ENCODE measurements at places on chromosomes 7 and 10. TPM values are rescaled to one million over a fixed set of nuclear protein-coding genes. Genes with fewer than 3 reads are reported as not detected.

The ELFN1 gene
- total RNA-seq = not detected

DNA sequence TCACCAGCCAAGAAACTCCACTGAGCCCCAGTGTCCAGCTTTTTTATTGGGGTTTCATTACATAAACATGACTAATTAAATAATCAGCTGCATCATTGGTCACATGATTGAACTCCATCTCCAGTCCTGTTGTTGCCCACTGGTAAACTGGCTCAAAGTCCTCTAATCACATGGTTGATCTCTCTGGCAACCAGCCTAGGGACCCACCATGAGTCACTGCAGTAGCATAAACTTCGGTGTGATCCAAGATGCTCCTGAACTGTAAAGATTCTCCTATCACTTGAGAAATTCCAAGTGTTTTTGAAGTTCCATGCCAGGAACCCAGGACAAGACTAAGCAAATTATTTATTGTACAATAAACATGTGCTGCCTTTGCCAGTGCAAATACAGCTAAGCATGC is 130.4 kb upstream of the AUTS2 start:
- DNase-seq = no peak

GRCh38 chr10:86715836-86716235 is 40.6 kb upstream of the BMPR1A start:
- no peak for DNase-seq

The TMEM213 gene
- not detected for total RNA-seq

The AKR1E2 gene
- 6.6 TPM for total RNA-seq

The TACR2 gene
- total RNA-seq = not detected

The LBX1 gene
- not detected for total RNA-seq

- DNase-seq = no peak
Measured at GRCh38 chr7:2420216-2420933, 17.0 kb downstream of the CHST12 start.

The ANKRD61 gene
- 0.56 TPM for total RNA-seq

The PNLIP gene
- not detected for total RNA-seq

The CTAGE8 gene
- total RNA-seq = 1.3 TPM
